Activated CD4-positive, alpha-beta T cell treated with anti-CD3 and anti-CD28 coated beads for 4 hours (primary cell): ENCODE measurements at places on chromosomes 6 and 20.

- no peak for DNase-seq
Measured at GRCh38 chr20:11797156-11797555, 120.5 kb upstream of the BTBD3 start.

- DNase-seq = no peak
Measured at GRCh38 chr6:108896111-108896661, 48.0 kb downstream of the ARMC2 start.

GRCh38 chr6:69795469-69796072 is 1.2 kb downstream of the LMBRD1 start:
- DNase-seq = no peak

GRCh38 chr6:159112714-159113113 is 56.5 kb upstream of the FNDC1 start:
- no peak for DNase-seq

DNA sequence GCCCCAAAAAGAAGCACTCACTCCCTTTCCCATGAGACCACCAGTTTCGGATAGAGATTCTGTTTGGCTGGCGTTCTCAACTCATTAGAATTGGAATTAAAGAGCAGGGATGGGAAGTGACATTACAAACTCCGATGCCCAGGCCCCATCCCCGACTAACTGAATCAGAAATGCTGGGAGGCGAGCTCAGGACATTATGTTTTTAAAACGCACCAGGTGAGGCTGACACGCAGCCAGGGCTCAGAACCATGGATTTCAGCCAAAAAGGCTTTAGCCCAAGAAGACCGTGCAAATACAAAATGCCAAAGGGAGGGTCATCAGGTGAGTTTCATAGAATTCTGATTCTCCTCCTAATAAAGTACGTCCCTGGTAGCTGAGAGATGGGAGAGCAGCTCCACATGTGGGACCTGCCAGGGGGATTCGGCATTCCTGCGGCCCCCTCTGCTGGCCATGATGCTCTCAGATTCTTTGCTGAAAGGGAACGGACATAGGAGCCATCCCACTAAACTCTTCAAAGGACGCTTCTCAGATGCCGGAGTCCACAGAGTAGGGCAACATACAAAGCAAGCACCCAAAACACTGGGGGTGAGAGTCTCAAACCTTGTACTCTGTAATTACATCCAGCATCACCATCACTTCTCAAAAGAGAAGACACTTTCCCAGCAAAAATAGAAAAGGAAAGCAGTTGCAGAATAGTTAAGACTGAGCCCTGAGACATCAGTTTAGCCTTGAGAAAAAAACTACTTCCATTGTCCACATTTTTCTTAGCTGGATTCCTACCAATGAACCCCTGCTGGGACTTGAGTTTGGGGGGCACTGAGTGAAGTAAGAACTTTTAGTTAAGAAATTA is 205.2 kb downstream of the BMP7 start:
- DNase-seq = no peak

DNA sequence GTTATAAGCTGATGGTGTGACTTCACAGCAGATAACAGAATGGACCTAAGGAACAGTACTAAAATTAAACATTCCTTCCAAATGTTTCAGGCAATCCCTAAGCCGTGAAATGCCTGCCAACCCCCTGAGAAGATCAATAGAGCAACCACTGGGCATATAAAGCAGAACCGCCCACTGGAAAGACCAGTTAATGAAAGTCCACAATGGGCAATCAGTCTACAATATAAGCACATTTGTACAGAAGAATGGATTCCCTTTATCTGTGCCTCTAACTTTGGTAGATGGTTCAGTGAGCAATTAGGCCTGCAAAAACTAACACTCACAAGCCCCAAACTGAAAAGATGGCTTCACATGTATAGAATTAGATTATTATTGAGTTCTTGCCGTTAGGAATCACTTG is 286.6 kb downstream of the UBE3D start:
- no peak for DNase-seq

DNA sequence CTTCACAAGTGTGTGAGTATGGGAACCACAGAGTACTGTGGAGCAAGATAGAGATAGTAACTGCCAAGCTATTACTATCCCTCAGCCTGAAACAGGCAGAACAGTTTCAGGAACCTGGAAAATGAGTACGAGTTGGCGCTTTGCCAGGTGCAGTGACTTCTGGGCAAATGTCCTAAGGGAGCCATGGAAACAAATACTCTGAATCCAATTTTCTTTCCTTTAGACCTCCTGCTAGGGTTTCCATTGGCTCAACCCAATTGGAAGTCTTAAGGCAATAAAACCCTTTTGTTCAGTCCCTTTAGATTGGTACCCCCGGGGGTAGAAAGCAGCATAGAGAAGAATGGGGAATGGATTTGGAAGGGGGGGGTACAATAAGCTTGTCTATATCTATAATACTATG is 205.0 kb upstream of the EPHA7 start:
- no peak for DNase-seq

- DNase-seq = no peak
Measured at GRCh38 chr20:25539742-25540672, 45.3 kb downstream of the NINL start.

DNA sequence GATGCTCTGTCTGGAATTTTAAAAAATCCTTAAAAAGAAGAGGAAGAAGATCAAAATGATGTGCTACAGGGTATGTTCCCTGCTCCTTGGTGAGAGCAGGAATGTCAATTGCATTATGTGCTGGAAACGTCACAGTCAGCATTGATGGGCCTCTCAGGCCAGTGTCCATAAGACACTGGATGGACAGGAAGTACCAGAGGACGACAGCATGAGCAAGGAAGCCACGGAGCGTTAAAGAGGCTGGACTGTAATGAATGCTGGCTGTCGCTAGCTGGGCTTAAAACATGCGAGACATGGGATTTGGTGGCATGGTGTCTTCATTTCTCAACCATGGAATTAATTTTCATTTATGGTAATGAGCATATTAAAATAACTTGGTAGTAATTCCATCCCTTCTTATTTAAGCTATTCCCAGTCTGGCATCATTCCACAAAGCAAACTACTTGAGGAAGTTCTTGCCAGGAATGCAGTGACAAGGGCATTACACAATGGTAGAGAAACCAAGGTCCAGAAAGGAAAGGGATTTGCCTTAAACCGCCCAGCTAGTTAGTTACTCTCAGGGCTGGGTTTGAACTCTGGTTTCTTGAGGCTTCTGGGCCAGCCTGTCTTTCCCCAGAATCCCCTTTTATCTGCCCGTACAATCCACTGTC is 166.6 kb upstream of the SOX4 start:
- DNase-seq = no peak

DNA sequence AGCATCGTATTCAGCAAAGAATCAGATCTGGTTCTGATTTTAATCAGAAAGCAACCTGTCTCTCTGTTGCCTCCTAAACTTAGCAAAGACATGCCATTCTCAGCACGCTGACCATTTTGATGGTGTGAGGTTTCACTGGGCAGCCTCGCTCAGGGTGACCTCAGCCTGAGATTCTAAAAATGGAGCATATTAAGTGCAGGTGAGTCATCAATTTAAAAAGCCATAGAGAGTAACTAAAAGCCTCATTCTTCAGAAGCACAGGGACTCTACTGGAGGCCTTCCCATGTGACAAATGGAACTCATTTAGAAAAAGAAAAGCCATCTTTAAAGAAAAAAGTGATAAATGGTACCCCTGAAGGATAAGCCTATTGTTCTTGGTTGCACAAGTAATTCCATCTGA is 91.3 kb downstream of the FILIP1 start:
- DNase-seq = no peak

GRCh38 chr6:128487055-128487454 is 33.3 kb downstream of the PTPRK start:
- DNase-seq = no peak

DNA sequence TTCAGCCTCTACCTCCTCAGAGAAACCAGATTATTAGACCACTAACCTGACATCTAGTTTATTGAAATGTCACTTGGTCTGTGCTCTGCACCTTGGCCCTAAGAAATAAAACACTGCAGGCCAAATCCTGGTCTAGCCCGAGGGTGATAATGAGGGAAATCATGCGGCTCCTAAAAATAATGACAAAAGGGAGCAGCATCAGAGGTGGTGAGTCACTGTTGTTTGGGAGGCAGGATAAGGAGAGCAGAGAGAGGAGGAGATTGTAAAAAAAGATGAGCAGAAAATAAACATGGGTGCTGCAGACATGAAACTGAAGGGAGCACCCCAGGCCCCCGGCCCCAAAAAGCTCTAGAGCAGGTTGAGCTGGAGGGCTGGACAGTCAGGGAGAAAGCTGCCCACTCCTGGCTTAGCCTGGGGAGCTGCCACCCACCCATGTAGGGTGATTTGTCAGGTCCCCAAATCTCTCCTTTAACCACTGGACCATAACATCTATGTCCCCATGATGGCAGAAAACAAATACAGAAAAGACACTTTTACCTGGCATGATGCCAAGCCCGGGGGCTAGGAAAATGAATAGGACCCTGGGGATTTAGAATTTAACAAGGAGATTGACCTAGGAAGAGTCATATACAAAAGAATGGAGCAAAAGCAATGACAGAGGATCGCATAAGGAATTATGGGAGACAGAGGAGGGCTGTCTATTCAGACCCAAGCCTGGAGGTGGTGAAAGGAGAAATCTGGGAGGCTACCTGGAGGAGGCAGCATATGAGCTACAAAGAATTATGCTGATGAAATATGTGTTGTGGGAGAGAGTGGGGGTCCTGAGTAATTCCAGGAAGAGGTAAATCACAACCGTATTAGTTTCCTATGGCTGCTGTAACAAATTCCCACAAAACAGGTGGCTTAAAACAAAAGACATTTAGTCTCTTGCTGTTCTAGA is 103.7 kb downstream of the SNAP25 start:
- no peak for DNase-seq

GRCh38 chr20:52708137-52708536 is 264.0 kb upstream of the TSHZ2 start:
- no peak for DNase-seq

- no peak for DNase-seq
Measured at GRCh38 chr6:110557199-110557598, 80.8 kb upstream of the SLC22A16 start.

- peak; percentile 28 for DNase-seq
Measured at GRCh38 chr6:105402090-105402938, 568 bp downstream of the PREP start.

GRCh38 chr20:14220986-14221385 is 116.4 kb downstream of the FLRT3 start:
- no peak for DNase-seq

DNA sequence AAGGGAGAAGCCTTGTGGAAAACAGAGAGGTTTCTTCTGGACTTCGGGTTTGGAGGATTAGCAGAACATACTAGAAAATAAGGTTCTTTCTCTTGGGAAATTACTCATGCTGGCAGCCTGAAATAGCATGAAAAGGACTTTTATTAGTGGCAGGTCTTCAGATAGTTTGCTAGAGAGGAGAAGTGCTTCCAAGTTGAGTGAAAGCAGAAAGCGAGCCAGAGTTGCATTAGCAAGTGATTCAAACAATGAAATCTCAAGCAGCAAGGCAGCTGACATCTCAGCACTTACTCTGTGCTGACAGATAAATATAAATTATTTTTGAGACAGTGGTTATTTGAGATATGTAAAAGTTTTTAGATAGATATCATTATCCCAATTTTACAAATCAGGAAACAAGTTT is 91.9 kb downstream of the PLCB4 start:
- DNase-seq = no peak

DNA sequence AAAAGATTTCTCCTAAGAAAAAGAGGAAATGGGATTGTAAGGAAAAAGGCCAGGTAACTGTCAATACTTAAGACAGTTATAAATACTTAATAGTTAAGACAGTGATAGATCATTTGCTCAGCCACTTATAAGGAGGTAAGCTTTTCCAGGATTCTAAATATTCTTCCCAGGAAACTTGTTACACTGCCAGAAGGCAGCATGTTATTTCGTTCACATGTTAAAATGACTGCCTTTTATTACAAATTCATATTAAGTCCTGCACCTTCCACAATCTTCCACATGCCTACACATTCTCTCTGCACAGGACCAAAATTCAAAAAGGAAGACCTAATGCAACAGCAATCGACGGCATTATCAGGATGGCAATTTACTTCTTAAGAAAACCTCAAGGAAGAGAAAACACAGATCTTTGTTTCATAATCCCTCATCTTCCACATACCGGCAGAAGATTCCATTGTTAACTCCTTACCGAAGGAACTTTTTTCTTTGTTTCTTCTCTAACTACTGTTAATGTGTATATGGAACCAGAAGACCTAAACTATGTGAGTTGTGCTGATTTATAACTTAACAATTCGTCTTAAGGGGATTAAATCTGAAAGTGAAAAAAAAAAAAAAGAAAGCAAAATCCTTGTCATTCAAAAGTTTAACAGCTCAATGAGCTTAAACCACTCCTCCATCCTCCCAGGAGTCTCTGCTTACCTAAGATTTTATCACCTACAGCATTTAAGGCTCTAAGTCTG is 799 bp downstream of the TAAR2 start:
- no peak for DNase-seq

GRCh38 chr20:41655962-41656618 is 37.9 kb upstream of the CHD6 start:
- DNase-seq = no peak

DNA sequence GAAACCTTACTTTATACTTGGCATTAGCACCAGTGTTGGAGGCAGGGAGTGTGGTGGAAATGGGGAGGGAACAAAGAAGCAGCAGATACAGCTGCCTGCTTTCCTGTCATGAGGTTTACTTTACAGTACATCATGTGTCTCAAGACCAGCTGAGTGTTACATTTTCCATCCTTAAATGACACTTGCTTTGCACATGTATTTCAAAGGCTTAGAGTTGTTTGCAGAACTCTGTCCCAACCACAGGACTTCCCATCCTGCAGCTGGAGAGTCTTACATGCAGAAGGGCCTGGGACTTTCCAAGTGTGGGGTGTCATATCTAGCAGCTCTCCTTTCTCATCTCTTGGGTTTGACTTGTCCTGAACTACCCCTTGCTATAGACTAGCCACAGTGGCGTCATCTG is 395.9 kb downstream of the DHX35 start:
- DNase-seq = no peak

DNA sequence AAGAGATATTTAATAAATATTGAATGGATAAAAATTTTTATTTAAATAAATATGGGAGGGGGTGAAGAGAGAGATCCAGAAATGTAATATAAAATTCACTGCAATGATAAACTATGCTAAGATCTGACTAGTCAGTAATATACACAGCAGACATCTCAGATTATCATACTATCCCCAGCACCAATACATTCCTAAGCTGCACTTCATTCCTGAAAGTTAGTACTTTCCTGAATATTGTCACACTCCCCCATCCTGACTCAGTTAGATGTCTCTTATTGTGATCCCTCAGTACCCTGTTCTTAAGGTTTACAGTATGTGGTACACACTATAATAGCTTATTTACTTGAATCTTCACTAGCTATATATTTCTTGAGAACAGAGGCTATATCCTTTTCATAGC is 88.3 kb upstream of the KCNQ5 start:
- no peak for DNase-seq

- no peak for DNase-seq
Measured at GRCh38 chr20:63895202-63895951, 451 bp downstream of the DNAJC5 start.
